Amniotic epithelial cell (primary cell): ENCODE measurements at places on chromosomes 3 and 15.

DNA sequence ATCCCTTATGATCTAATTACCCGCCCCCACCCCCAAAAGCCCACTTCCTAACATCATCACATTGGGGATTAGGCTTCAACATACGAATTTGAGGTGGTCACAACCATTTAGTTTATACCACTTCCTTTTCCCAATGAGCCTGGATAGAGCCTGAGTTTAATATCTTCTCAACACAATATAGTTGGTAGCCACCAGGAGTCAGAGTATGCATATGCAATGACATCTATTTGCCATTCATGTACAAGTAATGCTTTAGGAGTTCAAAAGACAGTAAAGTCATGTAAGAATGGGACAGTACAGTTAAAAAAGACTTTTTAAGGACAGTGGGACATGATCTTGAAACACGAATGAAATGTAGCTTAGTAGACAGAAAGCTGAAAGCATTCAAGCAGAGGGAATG, 172.4 kb downstream of the DCLK3 start:
- no peak for DNase-seq

GRCh38 chr3:114439284-114439683, 145.5 kb downstream of the TIGIT start:
- DNase-seq: no peak

- DNase-seq: no peak
These were observed 566.7 kb upstream of the ZNF717 start for GRCh38 chr3:76352051-76352450.

GRCh38 chr15:59304034-59304795, 68.5 kb downstream of the MYO1E start:
- peak; percentile 72 for DNase-seq

GRCh38 chr3:38805765-38806386, 10.1 kb downstream of the SCN10A start:
- DNase-seq: peak; percentile 71

- no peak for DNase-seq
These were observed 265.6 kb upstream of the DCBLD2 start for GRCh38 chr3:99167071-99167470.

- no peak for DNase-seq
These were observed 96.6 kb upstream of the FLNB start for GRCh38 chr3:57911593-57911992.

DNA sequence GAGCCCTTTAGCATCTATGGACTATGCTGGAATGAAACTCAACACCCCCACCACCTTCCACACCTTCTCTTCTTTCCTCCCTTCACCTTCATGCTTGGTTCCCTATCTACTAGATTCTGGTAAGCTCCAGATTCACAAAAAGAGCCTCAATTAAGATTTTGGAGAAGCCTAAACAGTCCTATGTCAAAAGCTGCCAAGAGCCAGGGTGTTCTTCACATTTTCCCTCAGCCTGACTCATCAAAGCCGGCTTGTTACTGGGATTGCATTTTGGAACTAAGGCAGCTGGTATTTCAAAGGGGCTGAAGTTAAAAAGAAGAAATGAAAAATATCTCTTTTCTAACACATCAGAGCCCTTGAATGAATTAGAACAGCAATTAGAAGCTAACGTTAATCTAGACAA, 247.7 kb downstream of the MYRIP start:
- DNase-seq: no peak

DNA sequence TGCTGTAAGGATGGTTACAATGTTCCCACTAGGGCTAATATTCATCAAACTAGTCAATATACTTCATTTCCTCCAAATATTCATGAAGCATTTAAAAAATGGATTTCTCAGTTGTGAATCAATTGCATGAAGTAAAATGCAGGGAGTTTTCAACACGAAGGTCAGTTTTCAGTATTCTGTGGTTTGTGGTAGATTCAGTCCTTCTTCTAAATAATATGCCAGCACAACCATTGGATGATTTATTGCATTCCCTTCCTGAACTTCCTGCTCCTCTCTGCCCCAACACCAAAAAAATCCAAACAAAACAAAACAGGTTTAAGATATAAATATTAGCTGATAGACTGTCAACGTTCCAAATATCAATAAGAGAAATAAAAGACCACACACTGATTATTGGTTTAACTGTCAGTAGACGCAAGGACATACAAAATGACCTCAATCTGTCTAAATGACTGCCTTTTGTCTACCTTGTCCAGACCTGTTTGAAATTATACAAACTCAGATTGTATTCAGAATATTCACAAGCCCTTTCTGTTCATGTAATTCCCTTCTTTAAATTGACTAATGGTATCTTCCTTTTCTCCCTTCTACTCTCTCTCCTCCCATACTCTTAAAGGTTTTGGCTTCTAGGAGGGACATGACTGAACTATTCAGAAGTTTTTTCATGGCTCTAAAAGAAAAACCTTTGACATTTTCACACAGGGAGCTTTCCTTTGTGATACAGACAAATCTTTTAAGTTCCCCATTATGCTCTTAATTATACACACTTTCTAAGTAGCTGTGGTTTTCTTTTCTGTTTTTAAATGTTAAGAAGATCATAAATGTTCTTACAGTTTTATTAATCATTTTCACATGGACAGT, 92.6 kb upstream of the STT3B start:
- DNase-seq: peak; percentile 38

DNA sequence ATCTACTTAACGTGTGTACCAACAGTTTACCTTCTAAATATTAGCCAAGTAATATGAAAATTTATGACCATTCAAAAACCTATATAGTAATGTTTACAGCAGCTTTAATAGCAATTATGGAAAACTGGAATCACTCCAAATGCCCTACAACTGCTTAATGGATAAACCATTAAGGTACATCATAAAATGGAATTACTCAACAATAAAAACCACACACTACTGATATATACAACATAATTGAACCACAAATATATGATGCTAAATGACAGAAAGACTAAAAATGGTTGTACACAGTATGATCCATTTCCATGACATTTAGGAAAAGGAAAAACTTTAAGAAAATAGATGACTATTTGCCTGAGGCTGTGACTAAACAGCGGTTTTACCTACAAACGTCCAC, 467.1 kb upstream of the EPHA6 start:
- DNase-seq: no peak

GRCh38 chr3:137988982-137989381, 21.0 kb upstream of the CLDN18 start:
- DNase-seq: no peak

DNA sequence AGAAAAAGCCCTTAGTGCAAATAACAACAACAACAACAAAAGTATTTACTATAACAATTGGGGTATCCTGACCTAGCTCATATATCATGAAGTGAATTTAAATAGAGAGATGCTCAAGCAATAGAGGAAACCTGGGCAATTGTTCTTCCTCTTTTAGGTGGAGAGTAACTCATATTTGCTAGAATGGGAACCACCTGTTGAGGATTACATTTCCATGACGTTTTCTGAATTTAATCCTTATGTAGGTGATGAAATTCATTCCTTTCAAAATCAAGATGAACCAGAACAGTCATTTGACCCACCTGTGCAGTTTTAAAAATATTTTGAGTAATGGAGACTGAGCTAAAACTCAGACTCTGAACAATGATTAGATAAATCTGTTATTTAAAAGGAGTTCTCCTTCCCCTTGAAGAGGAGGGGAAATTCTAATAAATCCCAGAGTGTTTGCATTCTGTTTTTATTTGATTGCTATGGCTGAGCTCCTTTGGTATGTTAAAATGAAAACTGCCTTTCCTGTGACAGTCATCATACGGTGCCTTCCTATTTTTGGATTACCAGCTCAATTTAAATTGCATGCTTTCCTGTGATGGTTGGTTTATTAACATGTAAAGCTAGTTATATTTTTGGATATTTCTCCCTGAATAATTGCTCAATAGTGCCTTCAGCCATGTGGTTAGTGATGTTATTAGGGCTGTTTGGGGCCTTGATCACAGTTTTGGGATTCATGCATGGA, 24.3 kb downstream of the VPS8 start:
- DNase-seq: no peak

DNA sequence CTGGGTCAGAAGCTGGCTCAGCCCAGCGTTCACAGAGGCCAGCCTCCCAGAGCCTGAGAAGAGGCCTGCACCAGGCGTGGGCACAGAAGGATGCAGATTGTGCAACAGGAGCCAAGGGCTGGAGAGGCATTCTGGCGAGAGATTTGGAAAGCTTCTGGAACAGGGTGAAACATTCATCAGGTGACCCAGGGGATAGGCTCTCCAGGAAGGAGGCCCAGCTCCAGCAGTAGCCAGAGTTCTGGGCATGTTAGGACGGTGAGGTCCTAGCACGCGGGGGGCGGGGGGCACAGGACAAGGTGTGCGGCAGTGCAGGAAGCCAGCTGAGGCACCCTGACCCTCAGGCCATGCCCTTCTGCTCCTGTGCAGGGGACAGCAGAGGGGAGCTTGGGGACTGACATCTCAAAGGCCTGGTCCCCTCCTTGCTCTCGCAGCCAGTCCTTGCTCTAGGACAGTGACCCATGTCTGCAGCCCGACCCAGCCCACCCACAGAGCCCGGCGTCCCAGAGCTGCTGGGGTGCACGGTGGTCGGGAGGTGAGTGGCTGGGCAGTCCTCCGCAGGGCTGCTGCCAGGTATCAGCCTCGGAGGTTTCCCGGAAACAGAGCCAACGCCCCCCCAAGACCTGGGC, 111.7 kb upstream of the KLF13 start:
- DNase-seq: peak; percentile 88

DNA sequence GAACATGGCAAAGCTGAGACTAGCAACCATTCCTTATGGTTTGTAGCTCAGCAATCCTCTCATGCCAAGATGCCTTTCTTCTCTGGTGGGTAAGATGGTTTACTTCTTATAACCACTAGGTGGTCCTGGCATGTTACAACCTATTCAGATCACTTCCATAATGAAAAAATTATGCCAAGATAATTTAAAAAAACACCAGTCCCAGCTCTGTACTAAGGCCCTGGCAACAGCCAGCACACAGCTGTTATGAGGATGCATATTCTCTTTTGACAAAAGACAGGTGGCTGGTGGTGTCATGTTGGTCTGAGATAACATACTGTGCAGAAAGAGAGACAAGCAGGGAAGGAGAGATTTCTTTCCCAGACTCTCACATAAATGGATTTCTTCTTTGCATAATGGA, 65.7 kb upstream of the FRMD4B start:
- peak; percentile 12 for DNase-seq

DNA sequence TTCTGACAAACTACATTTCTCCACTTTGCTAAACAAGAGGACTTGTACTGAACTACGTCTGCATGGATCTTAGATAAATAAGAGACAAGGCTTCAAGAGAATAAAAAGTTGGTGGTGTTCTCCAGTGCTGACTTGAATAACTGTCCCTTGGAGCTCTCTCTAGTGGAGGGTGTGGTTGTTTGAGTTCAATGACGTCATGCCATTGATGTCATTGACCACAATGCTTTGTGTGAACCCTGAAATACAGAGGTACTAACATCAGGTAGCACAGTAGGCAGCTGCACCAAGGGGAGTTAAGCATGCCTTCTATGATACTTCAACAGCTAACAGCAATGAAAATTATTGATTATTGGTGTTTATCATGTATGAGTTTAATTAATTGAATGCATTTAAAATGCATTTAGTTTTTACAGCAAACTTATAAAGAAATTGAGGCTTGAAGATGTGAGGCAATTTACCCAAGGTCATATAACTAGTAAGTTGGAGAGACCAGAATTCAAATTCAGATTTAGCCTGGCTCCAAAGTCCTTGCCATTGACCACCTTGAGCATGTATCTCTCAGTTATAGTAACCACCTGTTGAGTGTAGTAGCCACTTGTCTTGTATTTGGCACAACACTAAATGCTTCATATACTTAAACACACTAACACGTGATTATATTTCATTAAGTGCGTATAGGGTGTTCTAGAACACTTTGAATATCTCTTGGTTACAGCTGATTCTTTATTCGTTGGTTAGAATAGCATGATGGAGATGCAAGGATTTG, 126.0 kb upstream of the ANKRD28 start:
- DNase-seq: peak; percentile 4

DNA sequence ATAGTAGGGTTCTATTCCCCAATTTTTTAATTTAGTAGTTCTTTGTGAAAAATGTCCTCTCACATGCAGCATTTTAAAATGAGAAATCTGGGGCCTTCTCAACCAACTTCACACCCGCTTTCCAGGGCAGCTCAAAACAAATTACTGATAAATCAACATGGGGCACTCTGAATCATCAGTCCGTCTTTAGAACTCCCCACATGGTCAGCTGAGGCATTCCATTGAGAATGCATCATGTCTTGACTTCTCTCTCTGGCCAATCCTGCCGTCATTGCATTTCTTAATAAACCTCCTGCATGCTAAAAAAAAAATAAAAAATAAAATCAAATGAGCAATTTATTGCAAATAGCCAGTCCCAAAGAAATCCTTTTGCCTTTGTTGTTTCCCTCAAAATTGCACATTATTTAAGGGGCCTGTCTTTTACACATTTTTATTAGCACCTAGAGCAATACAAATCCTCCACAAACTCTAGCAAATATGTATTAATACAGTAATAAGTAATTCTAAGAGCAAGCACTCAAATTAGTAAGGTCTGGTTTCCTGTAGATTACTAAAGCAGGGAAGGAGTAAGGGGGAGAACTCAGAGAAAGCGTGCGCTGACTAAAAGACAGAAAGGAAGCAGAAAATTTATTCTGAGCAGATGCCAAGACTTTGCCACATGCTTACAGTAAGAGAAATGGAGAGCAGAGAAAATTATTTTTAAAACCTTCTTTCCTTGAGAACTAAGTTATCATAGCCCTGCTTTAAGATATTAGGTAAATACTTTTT, 175.7 kb downstream of the TNIK start:
- DNase-seq: peak; percentile 99

- no peak for DNase-seq
These were observed 1043.1 kb downstream of the NAALADL2 start for GRCh38 chr3:175902226-175902625.
